ENCODE measurements at places on chromosomes 11 and 22.

DNA sequence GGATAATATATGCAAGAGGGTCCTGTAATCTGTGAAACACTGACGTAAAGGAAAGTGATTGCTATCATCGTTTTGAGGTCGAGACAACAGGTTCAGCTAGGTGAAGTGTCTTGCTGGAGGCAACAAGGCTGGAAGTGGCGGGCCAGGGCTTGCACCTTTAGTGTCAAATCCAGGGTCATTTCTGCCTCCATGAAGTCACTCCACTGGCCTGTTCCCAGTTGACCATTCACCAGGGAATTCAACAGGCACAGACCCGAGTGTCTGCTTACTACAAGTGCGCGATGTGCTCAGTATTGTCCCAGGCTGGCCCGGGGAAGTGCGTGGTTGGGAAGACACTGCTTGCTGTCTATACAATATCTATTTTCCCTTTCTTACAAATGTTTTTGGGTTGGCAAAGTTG lies 225.0 kb downstream of the CEP164 start:
- no peak for DNase-seq

DNA sequence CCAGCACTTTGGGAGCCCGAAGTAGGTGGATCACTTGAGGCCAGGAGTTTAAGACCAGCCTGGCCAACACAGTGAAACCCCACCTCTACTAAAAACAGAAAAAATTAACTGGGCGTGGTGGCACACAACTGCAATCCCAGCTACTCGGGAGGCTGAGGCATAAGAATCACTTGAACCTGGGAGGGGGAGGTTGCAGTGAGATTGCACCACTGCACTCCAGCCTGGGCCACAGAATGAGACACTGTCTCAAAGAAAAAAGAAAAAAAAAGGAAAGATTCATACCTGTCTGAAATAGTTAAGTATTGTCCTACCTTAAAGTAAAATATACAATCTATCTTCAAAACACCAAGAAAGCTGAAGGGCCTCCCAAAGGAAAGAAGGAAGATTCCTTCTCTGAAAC lies 20.1 kb downstream of the RBFOX2 start:
- no peak for DNase-seq

- DNase-seq = no peak
Measured at GRCh38 chr11:96134602-96135001, 208.4 kb downstream of the MAML2 start.

GRCh38 chr11:134433251-134433650 lies 21.2 kb upstream of the B3GAT1 start:
- DNase-seq = no peak
